Central memory CD4-positive, alpha-beta T cell (primary cell): ENCODE measurements at places on chromosomes 1 and 21.

- no peak for DNase-seq
These were observed 1.3 kb upstream of the GNB1 start for GRCh38 chr1:1892079-1892762.

DNA sequence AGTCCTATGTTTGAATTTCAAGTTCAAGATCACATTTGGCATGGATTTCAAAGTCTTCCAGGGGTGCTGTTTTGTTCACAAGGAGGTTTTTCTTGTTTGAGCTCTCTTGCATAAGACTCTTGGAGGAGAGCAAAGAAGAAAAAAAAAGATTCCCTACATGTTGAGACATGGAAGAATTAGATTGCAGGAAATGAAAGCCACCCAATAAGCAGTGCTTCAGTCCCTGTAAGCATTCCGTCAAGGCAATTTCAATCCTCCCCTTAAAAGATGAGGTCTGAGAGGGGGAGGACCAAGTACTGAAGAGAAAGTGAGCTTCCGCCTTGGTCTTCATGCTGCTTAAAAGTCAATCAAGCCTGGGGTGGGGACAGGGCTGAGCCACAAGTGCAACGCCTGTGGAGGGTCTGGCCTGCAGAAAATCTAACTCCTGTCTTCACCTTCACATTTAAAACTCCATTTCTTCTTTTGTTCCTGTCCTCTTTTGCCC, 50.2 kb downstream of the LPAR3 start:
- no peak for DNase-seq

DNA sequence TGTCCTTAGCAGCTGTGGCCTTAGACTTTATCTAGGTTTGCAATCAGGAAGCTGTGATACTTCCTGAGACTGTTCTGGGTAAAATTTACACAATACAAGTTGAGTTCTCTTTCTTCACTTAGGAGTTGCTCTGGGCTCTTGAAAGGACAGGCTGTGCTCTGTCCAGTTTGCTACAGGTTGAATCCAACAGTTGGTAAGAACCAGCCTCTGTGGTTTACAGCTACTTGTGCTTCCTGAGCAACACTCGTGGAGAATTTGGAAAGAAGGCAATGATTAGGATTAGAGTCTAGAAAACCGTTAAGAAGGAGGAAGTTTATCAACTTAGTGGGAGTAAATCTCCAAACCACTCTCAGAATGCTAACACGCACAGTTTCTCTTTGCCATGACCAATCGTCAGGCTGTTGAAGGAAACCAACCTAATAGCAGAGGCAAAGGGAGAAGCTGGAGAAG, 26.8 kb downstream of the GFI1 start:
- DNase-seq, result no peak

DNA sequence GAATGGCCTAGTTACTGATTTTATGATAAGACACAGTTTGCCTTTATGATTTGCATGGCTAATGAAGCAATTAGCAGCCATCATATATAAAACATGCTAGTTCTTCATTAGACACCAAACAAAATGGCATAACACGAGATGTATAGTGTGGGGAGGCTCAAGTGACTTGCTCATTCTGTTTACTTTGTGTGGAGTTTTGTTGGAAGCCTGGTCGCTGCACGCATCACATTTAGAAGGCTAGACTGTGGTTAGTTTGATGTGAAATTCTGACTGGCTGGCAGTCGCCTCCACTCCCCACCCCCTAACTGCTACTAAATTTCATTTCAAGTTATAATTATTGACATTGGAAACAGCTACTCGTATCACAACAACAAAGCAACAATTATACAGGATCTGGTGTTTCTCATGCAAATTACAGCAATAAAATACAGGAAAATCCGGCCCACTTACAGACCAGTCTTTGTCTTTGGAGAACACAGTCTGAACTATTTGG, 356.1 kb downstream of the LMO4 start:
- peak; percentile 3 for DNase-seq

- DNase-seq, result no peak
These were observed 37.0 kb upstream of the RXRG start for GRCh38 chr1:165481820-165482532.

DNA sequence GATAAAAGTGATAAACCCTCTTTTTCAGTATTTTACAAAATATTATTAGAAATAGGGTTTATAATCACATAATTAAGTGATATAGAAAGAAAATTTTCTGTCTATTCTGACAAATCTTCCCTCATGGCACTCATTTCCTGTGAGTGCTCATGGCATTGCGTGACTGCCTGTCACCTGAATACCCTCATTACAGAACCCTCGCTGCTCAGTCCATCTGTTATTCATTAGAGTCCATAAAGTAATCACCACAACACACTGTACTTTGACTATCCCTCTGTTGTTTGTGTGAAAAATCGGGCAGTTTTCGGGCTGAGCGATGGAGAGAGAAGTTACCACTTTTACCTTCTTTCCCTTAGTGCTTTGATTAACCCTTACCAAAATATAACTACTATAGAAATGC, 100.4 kb upstream of the BRINP3 start:
- DNase-seq, result no peak

DNA sequence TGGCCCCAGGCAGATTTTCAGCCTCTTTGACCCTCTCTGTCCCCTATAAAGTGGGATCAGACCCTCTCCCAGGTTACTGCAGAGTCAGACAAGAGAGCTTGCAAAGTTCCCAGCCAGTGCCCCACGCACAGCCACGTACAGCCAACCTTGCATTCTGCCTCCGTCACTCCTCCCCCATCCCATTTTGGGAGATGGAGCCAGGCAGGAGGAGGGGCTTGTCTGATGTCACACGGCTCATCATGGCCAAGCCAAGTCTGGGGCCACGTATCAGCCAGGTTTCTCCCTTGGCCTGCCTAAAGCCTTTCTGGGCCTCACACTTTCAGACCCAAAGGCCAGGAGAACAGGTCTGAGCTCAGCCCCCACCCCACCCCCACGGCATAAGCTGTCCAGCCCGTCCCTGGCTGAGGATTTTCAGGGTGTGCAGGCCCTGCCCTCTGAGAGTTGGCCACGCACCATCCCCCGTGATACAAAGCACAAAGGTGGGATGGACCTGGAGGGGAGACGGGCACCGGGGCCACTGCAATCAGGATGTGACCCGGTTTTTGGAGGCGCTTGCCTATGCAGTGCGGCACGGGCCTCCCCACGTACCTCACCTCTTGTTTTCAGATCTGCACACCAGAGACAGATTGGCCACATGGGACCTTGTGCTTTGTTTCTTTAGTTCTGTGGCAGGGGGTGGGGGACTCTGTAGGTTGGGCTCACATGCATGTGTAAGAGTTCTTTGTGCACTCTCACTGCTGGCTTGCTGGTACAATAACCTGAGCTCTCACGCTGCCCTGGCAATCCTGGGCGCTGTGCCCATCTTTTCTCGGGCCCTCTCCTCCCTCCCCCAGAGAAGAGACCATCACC, 47.6 kb downstream of the TRIM11 start:
- DNase-seq, result no peak

GRCh38 chr1:18283601-18284385, 176.2 kb downstream of the IGSF21 start:
- no peak for DNase-seq

- DNase-seq, result no peak
These were observed 342.8 kb upstream of the KAZN start for GRCh38 chr1:14255711-14256110.

DNA sequence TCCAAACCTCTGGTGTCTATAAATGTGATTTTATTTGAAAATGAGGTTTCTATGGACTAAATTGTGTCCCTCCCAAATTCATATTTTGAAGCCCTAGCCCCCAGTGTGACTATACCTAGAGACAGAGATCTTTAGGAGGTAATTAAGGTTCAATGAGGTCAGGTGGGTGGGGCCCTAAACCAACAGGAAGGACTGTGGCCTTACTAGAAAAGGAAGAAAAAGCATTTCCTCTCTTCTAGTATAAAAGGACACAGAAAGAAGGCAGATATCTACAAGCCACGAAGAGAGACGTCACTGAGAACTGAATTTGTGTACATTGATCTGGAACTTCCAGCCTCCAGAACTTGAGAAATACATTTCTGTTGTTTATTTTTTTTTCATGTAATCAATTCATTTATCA, 123.1 kb upstream of the RUNX1 start:
- DNase-seq, result peak; percentile 12

GRCh38 chr1:50720457-50721053, 239.5 kb downstream of the FAF1 start:
- DNase-seq, result no peak

DNA sequence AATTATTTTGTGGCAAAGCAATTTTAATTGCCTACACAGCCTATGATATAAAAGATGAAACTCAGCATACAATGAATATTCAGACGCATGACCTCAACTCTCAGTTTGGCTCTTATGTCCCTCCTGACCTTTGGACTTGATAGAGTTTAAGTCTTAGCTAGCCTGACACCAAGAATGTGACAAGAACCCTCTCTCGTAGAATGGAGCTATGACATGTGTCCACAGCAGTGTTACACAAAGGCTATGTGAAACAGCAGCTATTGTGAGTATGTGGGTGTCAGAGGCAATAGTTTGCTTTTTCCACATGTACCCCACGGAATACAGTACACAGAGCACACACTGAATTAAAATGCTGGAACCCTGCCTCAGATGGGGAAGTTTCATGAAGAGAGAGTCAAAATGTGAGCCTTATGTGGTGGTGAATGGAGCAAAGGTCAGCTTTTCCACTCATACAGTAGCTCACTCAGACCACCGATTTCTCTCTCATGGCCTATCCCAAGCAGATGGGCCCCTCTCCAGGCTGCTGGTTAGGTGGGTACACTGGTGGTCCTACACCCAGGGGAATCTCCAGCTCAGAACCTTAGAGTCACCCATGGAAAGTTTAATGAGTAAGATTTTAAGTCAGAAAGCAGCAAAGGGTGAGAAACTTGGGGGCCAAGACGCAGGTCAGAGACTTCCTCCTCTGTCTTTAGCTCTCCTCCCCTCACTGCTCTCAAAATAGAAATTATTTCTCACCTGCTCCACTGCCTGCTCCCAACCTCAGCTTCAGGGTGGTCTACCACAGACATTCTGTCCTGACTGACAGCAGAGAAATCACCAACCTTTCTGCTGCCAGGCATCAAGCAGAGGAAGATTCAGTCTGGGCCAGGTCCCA, 10.1 kb upstream of the XCL2 start:
- no peak for DNase-seq

DNA sequence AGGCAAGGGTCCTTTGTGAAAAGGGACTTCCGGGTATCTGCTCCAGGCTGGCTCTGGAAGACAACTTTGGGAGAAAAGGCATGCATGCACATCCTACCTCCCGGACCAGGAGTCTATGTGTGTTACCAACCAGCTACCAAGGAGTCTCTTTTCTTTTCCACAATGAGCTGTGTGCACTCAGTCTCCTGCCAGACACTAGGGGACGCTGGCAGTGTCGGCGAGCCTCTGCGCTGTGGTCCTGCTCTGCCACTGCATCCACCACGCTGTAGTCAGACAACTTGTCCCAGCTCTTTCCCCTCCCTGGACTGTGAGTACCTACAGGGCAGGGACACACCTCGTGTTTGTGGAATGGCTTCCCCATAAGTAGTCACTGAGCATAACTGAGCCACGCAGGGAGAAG, 5.1 kb upstream of the SSR2 start:
- DNase-seq, result no peak

DNA sequence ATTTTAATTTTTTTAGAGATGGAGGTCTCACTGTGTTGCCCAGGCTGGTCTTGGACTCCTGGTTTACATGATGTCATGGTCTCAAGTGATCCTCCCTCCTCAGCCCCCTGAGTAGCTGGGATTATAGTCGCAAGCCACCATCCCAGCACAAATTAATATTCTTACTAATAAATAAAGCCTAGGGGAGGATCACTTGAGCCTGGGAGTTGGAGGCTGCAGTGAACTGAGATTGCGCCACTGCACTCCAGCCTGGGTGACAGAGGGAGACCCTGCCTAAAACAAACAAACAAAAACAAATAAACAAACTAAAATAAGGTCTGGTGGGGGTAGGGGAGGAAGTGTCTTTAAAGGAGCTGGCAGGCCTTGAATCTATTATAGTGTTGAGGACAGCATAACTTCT, 8.7 kb upstream of the GADD45A start:
- DNase-seq, result no peak

GRCh38 chr1:59265622-59266021, 31.3 kb upstream of the FGGY start:
- no peak for DNase-seq

GRCh38 chr1:182765391-182765790, 24.2 kb upstream of the NPL start:
- DNase-seq, result no peak

DNA sequence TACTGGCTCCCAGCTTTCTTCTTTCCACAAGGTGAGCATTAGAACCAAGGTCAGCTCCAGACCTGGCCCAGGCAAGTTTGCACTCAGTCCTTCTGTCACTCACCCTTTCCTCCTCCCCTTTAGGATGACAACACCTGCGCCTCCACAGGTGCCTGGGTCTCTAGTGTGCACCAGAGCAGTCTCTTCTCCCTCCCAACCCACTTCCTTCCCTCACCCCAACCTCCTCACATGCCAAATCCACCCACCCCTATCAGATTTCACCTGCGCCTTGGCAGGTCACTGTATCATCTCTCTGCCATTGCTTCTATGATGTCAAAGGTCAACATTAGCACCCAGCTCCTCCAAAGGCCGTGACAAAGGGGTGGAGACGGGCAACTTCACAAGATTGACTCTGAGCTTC, 38.0 kb downstream of the LBR start:
- DNase-seq, result no peak

DNA sequence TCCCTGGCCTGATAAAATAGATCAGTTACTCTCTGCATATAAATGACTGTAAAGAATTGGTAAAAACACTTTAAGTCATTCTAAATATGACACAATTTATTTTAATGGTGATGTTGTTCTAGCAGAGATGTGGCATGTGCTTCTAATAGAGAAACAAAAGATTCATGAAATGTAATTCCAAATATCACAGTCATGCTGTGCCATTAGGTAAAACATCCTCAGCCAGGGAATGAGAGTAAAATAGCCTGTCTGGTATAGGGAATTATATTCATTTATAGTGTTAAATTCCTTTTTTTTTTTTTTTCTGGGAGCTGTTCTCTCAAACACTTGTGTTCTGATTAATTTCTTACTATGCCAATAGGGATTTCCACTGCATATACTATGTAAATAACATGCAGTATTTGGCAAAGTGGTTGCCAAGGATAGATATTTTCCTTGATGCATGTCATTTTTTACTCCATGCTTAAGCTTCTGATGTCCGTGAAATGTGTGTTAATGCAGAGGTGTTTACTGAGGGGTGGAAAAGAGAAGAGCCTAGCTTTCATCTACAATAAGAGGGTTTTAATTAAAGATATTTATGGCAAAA, 67.8 kb downstream of the TMPRSS15 start:
- DNase-seq, result no peak

GRCh38 chr1:2259668-2260402, 31.7 kb downstream of the SKI start:
- DNase-seq, result no peak

- DNase-seq, result peak; percentile 46
These were observed 3.2 kb upstream of the RXFP4 start for GRCh38 chr1:155938220-155938627.

DNA sequence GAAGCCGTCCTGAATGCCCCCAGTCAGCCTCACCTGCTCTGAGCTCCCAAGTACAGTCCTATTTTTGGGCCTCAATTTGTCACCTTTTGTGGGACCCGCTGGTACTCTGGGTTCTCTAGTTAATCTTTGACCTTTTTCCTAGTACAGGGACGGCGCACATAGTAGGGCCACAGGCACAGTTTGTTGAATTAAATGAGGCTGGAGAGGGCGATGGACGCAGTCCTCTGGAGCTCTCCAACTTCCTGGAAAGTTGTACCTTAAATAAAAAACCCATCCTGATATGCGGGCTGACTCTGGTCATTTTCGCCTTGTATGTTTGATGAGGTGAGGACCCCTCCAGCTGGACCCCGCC, 4.8 kb downstream of the FAM110D start:
- no peak for DNase-seq
